ENCODE measurements at places on chromosomes 5 and 9.
A peak's percentile ranks its signal among the peaks of the same experiment; 100 is the strongest.

GRCh38 chr9:100674419-100675122 lies 96.7 kb downstream of the CAVIN4 start:
- no peak for DNase-seq

GRCh38 chr5:124182133-124182532 lies 564.3 kb downstream of the ZNF608 start:
- no peak for DNase-seq

GRCh38 chr9:91156451-91157234 lies 205.1 kb downstream of the AUH start:
- no peak for DNase-seq

GRCh38 chr9:15116130-15116580 lies 190.9 kb downstream of the TTC39B start:
- no peak for DNase-seq

DNA sequence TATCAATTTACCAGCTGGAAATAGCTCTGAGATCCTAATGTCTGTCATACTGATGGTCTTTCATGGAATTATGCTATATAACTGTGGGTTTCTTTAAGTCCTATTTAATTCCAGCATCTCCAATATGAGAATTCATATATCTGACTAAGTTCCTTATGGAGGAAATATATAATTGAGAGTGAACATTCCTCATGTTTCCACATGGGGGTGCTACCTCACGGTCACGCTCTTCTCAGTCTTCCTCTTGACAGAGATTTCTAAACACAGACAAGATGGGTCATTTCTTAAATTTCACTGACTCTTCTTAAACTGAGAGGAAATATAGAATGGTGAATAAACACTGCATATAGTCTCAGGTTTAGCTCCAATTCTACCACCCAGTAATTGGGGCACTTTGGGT lies 212.1 kb downstream of the SLF1 start:
- DNase-seq = no peak

GRCh38 chr9:129109952-129110739 lies 447 bp downstream of the CRAT start:
- peak; percentile 32 for DNase-seq

DNA sequence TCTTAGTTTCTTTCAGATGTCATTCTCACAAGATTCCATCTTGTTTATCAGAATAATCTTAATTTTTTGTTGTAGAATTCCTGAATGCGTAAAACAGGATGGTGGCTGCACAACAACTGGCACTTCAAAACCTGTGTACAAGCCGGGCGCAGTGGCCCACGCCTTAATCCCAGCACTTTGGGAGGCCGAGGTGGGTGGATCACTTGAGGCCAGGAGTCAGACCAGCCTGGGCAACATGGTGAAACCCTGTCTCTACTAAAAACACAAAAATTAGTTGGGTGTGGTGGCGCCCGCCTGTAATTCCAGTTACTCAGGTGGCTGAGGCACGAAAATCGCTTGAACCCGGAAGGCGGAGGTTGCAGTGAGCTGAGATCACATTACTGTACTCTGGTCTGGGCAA lies 10.5 kb upstream of the CCNB1 start:
- no peak for DNase-seq

DNA sequence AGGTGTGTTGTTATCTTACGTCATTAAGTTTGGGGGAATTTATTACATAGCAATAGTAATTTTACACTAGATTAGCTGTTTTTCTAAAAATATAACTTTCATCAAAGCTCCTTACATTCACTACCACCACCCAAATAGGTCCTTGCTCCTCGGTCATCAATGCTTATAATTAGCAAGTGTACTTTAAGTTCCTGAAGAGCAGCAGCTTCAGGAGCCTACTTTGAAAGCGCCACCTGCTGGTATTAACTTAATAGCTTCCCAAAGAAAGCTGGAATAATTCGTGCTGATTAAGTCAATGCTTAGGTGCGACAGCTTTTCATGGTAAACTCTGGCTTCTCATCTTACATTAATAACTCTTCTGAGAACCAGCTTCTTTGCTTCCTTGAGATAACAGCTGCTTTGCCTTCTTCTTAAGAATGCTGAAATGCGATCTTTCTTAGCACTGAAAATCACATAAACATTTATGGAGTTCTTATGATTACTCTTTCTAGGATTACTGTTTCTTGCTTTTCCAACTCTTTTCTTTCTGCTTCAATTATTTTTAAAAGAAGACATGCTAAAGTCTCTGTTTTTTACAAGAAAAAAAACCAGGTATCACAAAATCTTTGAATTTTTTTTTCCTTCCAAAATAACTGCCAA lies 10.0 kb upstream of the C5 start:
- peak; percentile 79 for DNase-seq

DNA sequence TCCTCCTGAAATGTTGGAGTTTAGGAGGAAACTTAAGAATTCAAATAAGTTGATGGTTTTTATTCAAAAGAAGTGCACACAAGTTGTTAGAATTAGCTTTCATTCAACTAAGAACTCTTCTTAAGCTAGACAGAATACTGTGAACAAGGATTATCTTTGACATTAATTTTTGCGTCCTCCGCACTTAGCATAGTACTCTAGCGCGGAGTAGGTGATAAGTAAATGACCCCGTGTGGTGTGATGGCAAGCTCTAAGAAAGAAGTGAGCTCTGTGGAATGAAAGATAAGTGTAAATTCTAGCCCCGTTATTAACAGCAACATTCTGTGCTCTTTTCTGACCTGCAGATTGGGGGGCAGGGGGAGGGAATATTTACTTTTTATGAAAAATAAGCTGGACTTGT lies 1.0 kb downstream of the BRIX1 start:
- DNase-seq = no peak

- no peak for DNase-seq
These were observed 419.4 kb upstream of the PTGER4 start for GRCh38 chr5:40260361-40260760.
